ENCODE measurements at places on chromosomes 6 and 20.

GRCh38 chr20:33863440-33864323 is 52.5 kb downstream of the CHMP4B start:
- DNase-seq = no peak

- DNase-seq = peak; percentile 68
These were observed 154.9 kb downstream of the OR2B2 start for GRCh38 chr6:27757307-27757706.

- no peak for DNase-seq
These were observed 74.1 kb downstream of the PLEKHG1 start for GRCh38 chr6:150673720-150674346.

DNA sequence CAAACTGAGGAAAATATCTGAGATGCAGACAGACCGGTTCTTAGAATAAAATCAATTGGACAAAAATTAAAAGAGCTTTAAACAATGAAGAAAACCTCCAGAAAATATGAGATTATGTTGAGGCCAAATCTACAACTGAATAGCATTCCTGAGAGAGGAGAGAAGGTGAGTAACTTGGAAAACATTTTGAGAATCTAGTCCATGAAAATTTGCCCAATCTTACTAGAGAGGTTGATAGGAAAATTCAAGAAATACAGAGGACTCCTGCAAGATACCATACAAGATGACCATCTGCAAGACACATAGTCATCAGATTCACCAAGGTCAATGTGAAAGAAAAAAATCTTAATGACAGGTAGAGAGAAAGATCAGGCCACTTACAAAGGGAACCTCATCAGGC is 437.7 kb upstream of the ADGRB3 start:
- DNase-seq = no peak

- no peak for DNase-seq
These were observed 614.6 kb downstream of the DHX35 start for GRCh38 chr20:39576771-39577170.

DNA sequence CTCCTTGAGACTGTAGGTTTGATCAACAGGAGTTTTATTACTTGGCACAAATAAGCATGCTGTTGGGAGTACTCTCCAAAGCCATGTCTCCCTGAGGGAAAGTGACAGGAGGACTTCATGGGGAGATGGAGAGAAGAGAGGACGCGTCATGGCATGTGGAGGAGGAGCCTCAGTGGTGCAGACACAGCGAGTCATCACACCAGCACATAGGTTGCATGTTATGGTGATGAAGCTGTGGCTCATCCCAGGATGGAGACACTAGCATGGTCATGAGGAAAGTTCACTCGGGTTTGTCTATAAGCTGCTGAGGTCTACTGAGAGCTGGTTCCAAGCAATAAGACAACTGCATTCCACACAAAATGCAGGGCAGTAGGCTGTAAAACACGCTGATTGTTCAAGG is 13.2 kb upstream of the SSTR4 start:
- DNase-seq = no peak

- DNase-seq = no peak
These were observed 30.9 kb downstream of the PYGB start for GRCh38 chr20:25278636-25279361.

- DNase-seq = no peak
These were observed 818.8 kb upstream of the CITED2 start for GRCh38 chr6:140193269-140193668.
